ENCODE measurements at places on chromosomes 2 and 18. TPM values are rescaled to one million over a fixed set of nuclear protein-coding genes. Genes with fewer than 3 reads are reported as not detected.

The KCNF1 gene
- total RNA-seq: not detected

The KLHL30 gene
- 0.87 TPM for total RNA-seq

The TSPYL6 gene
- not detected for total RNA-seq

The FSIP2 gene
- under 0.01 TPM for total RNA-seq

The DNAJC5G gene
- total RNA-seq: not detected

The REG3A gene
- total RNA-seq: not detected

The FEV gene
- total RNA-seq: not detected

DNA sequence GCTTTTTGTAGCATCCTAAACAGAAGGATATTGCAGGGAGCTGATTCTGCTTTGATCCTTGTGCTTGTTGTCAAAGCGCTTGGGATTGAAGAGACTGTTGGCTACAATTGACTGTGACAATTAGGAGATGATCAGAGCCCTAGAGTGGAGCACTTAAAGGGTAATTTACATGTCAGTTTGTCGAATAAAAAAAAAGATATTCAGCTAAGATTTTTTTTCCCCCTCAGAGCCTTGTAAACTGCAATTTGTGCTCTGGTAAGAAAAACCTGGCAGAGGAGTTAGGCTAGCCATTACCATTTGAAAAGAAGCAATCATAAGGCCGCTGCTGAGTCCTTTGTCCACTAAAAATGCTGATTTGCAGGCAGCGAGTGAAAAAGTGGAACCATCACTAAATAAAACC, 47.8 kb upstream of the ZEB2 start:
- DNase-seq: no peak

DNA sequence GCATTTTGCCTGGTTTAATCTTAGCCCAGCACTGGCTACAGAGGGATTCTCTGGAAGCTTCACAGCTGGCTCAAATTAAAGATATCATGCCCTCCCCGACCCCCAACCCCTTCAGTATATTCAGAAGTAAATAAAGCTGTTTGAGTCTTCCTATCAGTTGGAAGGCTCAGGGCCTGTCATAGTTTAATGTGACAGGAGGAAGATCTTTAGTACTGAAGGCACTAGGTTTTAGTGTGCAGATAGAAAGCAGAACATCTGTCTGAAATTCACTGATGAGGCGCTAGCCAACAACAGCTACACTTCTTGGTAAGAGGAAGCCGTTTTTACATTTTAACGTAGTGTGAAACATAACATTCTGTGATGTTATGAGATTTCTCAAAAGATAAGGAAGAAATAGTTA, 969.1 kb upstream of the CDH2 start:
- no peak for DNase-seq

GRCh38 chr18:39840406-39840805, 2114.6 kb upstream of the PIK3C3 start:
- peak; percentile 6 for DNase-seq

GRCh38 chr2:170886386-170886785, 42.7 kb upstream of the GORASP2 start:
- DNase-seq: peak; percentile 88

DNA sequence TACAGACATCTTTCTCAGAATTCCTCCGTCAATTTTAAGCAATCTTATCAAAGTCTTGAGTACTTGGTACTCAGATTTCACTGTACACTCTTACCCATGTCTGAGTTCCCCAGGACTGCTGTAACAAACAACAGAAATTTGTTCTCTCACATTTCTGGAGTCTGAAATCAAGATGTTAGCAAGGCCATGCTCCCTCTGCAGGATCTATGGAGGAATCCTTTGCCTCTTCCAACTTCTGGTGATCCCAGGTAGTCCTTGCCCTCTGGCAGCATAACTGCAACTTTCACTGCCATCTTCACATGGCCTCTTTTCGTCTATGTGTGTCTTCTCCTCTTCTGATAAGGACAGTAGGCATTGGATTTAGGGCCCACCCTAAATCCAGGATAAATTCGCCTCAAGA, 17.1 kb upstream of the CACNB4 start:
- DNase-seq: peak; percentile 9

- DNase-seq: no peak
Observed at GRCh38 chr18:71040161-71040560, 751.3 kb downstream of the SOCS6 start.

GRCh38 chr2:40287195-40287594, 164.7 kb downstream of the SLC8A1 start:
- no peak for DNase-seq

- no peak for DNase-seq
Observed at GRCh38 chr2:71538656-71539265, 85.4 kb downstream of the DYSF start.

- DNase-seq: no peak
Observed at GRCh38 chr2:18170642-18171041, 292.2 kb downstream of the KCNS3 start.

GRCh38 chr2:46239847-46240181, 57.4 kb upstream of the EPAS1 start:
- DNase-seq: no peak

- no peak for DNase-seq
Observed at GRCh38 chr18:24659827-24660720, 199.6 kb downstream of the HRH4 start.

GRCh38 chr2:218964041-218964771, 4.7 kb downstream of the CDK5R2 start:
- peak; percentile 57 for DNase-seq

- DNase-seq: no peak
Observed at GRCh38 chr18:497688-498087, 2.8 kb downstream of the COLEC12 start.
